Activated naive CD8-positive, alpha-beta T cell treated with anti-CD3 and anti-CD28 coated beads for 36 hours (primary cell): ENCODE measurements at places on chromosomes 1 and 21.

- no peak for DNase-seq
Measured at GRCh38 chr21:38388647-38389353, 109.5 kb downstream of the ERG start.

GRCh38 chr1:76871355-76871974, 4.2 kb downstream of the ST6GALNAC5 start:
- no peak for DNase-seq

DNA sequence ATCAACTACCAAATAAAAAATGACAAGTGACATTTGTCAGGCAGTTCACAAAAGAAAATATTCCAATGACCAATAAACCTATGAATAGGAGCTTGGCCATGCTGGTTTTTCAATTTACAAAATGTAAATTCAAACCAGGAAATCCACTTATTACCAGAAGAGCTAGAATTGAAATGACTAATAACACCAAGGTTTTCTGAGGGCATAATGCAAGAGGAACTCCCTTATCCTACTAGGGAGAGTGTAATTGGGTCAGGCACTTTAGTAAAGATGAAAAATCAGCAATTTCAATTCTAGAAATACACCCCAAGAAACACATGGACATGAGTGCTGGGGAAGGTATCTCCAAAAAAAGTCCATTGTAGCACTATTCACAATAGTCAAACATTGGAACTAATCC, 16.7 kb upstream of the TIAM1 start:
- DNase-seq, result no peak

- no peak for DNase-seq
Measured at GRCh38 chr1:33343539-33343938, 22.6 kb upstream of the A3GALT2 start.

- DNase-seq, result no peak
Measured at GRCh38 chr1:227849251-227849650, 33.8 kb downstream of the PRSS38 start.

GRCh38 chr1:214247501-214248041, 33.4 kb upstream of the SMYD2 start:
- DNase-seq, result no peak

DNA sequence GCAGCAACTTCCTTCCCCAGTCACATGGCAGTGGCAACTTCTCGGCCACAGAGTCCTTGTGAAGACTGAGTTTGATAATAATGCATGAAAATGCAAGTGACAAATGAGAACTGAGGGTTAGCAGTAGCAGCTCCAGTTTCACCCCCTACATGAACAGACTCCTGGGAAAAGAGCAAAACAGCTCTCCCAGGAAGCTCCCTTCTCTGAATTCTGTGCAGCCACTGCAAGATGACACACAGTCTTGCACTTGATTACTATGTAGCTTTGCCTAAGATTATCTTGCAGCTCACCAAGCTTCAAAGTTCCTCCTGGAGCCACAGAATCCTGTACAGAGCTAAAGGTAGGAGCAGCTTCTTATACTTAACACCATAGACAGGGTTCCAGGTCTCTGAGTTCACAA, 4.7 kb downstream of the PGBD5 start:
- no peak for DNase-seq
